Pancreas (tissue), 10 donors: ENCODE measurements at places on chromosomes 2 and 18.
A peak's percentile ranks its signal among the peaks of the same experiment; 100 is the strongest.

- no peak for DNase-seq
- no peaks in the 10 kb centered on the region for H3K27me3 ChIP-seq
- H3K4me3 ChIP-seq: no peak overlapping the region
- H3K4me1 ChIP-seq: no peaks in the 10 kb centered on the region
- H3K36me3 ChIP-seq: no peaks in the 10 kb centered on the region
These were observed 6.8 kb downstream of the SFT2D3 start for GRCh38 chr2:127707890-127708648.

- H3K4me3 ChIP-seq: no peak overlapping the region
- H3K27me3 ChIP-seq: no peaks in the 10 kb centered on the region
- H3K36me3 ChIP-seq: no peaks in the 10 kb centered on the region
- H3K4me1 ChIP-seq: peaks cover 13% of the 10 kb centered on the region
These were observed 31.9 kb upstream of the CASP8 start for GRCh38 chr2:201228271-201228911.

DNA sequence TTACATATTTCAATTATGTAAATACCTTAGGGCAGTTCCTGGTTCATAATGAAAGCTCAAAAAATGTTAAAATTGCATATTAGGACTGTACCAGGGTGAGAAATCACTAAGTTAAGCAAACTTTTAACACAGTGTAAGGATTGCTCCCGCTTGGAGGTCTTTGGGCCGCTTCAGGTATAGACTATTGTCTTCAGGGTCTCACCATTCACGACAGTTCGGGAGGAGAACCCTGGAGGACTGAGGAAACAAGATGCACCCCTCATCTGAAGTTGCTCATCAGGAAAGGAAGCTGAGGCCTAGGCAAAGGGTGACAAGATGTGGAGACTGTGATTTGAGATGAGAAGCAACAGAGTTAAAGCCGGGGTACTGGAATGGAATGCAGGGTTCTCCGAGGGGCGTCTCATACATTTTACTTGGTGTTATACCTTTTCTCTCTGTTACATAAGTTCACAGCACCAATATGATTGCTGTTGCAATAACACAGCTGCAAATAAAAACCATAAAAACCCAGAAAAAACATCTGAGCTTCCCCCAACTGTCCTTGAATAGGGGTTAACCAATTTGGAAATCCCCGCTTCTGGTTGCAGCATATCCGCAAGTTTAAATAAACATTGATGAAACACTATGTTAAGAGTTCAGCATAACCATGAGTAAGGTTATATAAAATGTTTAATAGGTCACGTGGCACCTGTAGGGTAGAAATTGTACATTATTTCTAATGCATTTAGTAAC lies 40.1 kb downstream of the FBXO48 start:
- no peaks in the 10 kb centered on the region for H3K4me1 ChIP-seq
- H3K4me3 ChIP-seq: no peak overlapping the region
- H3K36me3 ChIP-seq: no peaks in the 10 kb centered on the region
- no peak overlapping the region for H3K27ac ChIP-seq

DNA sequence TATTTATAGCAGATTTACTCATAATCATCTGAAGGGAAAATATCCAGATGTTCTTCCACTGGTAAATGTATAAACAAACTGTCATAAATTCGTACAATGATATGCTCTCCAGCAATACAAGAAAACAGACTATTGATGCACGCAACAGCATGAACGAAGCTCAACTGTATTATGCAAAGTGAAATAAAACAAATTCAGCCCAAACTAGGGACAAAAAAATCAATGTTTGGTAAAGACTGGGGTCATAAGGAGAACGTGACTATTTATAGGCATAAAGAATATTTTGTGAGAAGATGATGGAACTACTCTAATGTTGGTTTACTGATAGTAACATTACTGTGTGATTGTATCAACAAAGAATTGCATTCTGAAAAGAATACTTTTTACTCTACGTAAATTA lies 1276.7 kb upstream of the DDX18 start:
- DNase-seq: no peak
- no peaks in the 10 kb centered on the region for H3K36me3 ChIP-seq
- no peaks in the 10 kb centered on the region for H3K27me3 ChIP-seq
- H3K4me1 ChIP-seq: no peaks in the 10 kb centered on the region
- no peak overlapping the region for H3K4me3 ChIP-seq

GRCh38 chr2:100252811-100253698 lies 69.2 kb downstream of the LONRF2 start:
- no peak overlapping the region for H3K4me3 ChIP-seq
- H3K36me3 ChIP-seq: no peaks in the 10 kb centered on the region
- DNase-seq: no peak
- H3K27me3 ChIP-seq: no peaks in the 10 kb centered on the region

DNA sequence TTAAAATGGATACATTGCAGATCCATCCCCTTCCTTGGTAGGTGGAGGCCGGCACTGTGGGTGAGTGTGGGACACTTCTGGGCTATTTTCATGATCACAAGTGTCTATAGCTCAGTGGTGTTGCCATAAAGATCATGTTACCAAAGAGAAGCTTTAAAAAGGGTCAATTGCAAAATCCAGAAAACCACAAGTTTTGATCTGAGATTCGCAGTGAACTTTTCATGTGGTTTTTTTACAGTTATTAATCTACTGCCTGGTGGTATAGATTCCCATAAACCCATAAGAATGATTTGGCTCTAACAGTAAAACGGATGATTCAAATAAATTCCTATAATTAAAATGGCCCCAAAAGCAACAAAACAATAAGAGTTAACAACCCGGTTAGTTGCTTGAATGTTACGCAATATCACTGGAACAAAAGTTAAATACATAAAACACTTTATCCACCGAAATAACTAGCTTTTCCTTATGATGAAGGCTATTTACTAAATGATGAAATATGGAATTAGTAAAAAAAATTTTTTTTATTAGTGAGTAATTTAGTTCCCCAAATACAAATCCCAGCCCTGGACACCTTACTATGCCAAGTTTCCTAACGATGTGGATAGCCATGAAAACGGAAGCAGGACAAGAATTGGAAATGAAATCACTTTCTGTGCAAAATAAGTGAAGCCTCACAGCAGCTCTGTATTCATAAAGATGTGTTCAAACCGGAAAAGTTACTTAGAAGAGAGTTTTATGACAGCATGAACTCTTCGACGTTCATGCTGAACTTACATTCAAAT lies 95.6 kb upstream of the THOC1 start:
- no peak for DNase-seq
- H3K27ac ChIP-seq: no peak overlapping the region
- no peaks in the 10 kb centered on the region for H3K36me3 ChIP-seq
- no peaks in the 10 kb centered on the region for H3K27me3 ChIP-seq

GRCh38 chr2:54579061-54579681 lies 123.0 kb downstream of the SPTBN1 start:
- peak overlapping the region; percentile 64 for H3K27ac ChIP-seq
- H3K27me3 ChIP-seq: no peaks in the 10 kb centered on the region
- DNase-seq: no peak

DNA sequence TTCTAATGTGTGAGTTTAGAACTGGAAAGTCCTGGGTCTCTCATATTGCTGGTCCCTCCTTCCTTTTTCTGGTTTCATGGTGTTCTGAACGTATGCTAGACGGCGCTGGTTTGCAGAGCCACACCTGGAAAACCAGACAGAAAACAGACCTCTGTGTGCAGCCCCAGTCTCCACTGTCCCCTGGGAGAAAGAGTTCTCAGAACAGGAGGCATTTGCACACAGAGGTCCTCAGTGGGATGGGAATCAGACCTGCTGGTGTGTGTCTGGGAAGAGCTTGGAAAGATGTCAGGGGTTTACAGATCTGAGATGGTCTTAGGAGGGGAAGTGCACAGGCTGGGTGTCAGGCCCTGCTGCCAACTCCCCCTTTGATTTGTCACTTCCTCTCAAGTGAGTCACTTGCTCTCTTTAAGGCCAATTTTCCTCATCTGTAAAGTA lies 14.9 kb upstream of the MBP start:
- no peaks in the 10 kb centered on the region for H3K4me1 ChIP-seq
- H3K27ac ChIP-seq: no peak overlapping the region
- H3K4me3 ChIP-seq: no peak overlapping the region
- H3K36me3 ChIP-seq: no peaks in the 10 kb centered on the region
- no peaks in the 10 kb centered on the region for H3K27me3 ChIP-seq
- no peak for DNase-seq

- no peaks in the 10 kb centered on the region for H3K4me1 ChIP-seq
- H3K27ac ChIP-seq: no peak overlapping the region
- no peak for DNase-seq
- H3K27me3 ChIP-seq: no peaks in the 10 kb centered on the region
- peaks cover 6% of the 10 kb centered on the region for H3K36me3 ChIP-seq
These were observed 42.3 kb downstream of the AQP12A start for GRCh38 chr2:240733803-240734495.

DNA sequence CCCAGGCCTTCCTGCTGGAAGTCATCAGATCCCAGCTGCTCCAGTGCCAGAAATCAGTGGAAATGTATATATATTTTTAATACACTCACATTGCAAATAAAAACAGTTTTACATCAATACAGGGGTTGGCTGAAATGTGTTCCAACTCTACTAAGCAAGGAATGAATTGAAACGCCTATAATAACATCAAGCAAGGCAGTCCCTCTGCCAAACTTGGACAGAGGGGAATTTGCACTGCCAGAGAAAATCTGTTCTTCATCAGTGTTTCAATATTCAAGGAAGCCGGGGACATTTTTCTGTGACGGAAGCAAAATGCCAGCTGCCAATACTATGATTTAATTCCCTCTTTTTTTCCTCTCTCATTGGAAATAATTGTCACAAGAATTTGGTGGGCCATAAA lies 335.3 kb downstream of the TNS1 start:
- no peak overlapping the region for H3K27ac ChIP-seq
- no peaks in the 10 kb centered on the region for H3K27me3 ChIP-seq
- no peak for DNase-seq
- H3K4me3 ChIP-seq: no peak overlapping the region

DNA sequence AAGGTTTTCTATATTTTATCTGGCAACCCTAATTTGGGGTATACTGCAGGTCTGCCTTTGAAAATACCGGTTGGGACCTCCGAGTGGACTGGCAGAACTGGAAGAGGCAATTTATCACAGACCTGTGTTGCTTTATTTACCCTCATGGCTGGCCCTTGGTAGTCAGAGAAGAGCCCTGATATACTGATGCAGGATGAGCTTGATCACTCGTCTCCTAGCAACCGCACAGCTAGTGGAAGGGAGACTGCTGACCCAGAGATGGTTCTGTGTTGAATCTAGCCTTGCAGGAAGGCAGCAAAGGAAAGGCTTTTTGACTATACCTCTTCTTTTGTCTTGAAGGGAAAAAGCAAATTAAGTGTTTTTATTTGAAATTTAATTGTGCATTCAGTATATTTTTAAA lies 154.7 kb downstream of the EML6 start:
- peak; percentile 15 for DNase-seq
- no peaks in the 10 kb centered on the region for H3K27me3 ChIP-seq
- H3K4me1 ChIP-seq: no peaks in the 10 kb centered on the region
- no peak overlapping the region for H3K27ac ChIP-seq
- H3K4me3 ChIP-seq: no peak overlapping the region
- H3K36me3 ChIP-seq: no peaks in the 10 kb centered on the region

- peak overlapping the region; percentile 30 for H3K4me3 ChIP-seq
- H3K27ac ChIP-seq: peak overlapping the region; percentile 57
- no peaks in the 10 kb centered on the region for H3K4me1 ChIP-seq
These were observed 241.8 kb upstream of the RAB12 start for GRCh38 chr18:8367217-8367988.

DNA sequence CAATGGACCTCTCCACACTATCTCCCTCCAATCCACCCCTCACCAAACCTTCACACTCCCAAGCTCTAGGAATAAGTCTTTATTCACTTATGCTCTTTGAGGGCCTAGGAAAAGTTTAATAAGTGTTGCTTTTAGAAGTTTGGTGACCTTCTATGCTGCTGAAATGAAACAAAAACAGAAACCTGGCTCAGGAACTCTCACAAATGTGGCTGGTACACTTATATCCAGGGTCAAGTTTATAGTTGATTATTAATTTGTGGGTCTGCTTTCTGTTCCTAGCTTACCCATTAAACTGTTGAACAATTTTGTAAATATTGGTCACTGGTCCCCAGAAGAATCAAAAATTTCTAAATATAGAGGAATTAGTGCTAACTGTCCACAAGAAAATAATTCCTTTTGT lies 14.2 kb upstream of the ANKRD44 start:
- no peaks in the 10 kb centered on the region for H3K4me1 ChIP-seq
- H3K27ac ChIP-seq: no peak overlapping the region
- no peaks in the 10 kb centered on the region for H3K27me3 ChIP-seq
- DNase-seq: no peak
- H3K4me3 ChIP-seq: no peak overlapping the region

GRCh38 chr2:204647626-204648025 lies 102.4 kb downstream of the PARD3B start:
- H3K27ac ChIP-seq: no peak overlapping the region
- no peak overlapping the region for H3K4me3 ChIP-seq
- H3K36me3 ChIP-seq: no peaks in the 10 kb centered on the region
- H3K27me3 ChIP-seq: no peaks in the 10 kb centered on the region

DNA sequence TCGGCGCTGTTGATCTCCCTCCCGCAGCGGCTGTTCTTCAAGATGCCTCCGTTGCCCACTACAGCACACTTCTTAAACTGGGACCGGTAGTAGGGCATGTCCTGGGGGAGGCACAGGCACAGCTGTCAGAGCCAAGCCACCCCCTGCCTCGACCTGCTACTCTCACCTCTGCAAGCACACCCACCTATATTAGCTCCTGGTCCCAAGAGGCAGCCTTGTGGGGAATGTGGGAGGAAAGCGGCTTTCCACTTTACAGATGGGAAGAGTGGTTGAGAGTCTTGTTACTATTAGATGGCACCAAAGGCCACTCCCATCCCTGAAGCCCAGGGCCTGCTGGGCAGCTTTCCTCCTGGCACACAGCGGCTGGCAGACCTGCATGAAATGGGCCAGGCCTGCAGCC lies 29.2 kb upstream of the LOXHD1 start:
- no peaks in the 10 kb centered on the region for H3K4me1 ChIP-seq
- H3K4me3 ChIP-seq: no peak overlapping the region
- no peak for DNase-seq
- no peaks in the 10 kb centered on the region for H3K36me3 ChIP-seq
- H3K27me3 ChIP-seq: no peaks in the 10 kb centered on the region
- no peak overlapping the region for H3K27ac ChIP-seq

DNA sequence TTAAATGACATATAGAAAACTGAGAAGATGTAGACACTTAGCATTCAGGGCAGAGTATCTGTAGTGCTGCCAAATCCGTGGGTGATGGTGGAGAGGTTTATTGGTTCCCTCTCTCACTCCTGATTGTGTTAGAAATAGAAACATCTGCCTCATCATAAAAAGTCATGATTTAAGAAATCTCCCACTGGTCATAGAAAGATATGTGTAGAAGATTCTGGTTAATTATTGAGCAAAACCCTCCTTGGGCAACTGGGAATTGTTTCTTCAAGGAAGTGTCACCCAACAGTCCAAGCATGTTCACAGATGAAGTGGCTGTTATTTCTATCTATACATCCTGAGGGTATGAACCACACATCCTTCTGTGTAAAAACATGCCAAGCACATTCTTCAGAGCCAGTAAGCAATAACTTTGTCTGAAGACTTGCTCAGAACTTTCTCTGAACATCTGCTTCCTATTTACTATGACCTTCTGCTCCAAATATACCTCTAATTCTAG lies 33.6 kb upstream of the CHRNA1 start:
- H3K27ac ChIP-seq: no peak overlapping the region
- no peak overlapping the region for H3K4me3 ChIP-seq
- H3K4me1 ChIP-seq: no peaks in the 10 kb centered on the region
- no peak for DNase-seq
- H3K36me3 ChIP-seq: no peaks in the 10 kb centered on the region
